ENCODE measurements at places on chromosomes 7 and 10.

DNA sequence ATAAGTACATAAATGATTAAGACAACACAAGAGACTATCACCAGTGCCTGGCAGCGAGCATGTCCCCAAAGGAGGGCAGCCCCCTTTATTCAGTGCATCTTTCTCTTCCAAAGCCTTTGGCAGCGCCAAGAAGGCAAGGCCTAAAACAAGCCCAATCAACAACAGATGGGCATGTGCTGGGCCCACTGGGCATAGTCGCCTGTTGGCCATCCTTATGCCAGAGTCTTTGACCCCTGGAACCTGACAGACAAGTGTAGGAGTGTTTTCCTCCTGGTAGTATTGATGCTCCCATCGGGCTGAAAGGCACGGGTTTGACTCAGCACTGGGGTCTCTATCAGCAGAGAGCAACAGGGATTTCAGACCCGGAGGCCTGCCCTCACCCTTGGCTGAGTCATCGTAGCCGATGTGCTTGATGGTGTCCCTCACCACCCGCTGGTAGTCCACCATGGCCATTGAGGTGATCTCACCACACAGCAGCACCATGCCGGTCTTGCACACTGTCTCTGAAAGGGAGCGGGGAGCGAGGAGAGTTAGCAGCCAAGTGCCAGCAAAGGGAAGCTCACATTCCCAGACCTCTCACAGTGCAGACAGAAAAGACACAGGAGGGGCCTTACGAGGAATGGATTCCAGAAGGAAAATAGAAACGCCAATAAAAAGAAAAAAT is 5.8 kb downstream of the MAT1A start:
- DNase-seq, result no peak

DNA sequence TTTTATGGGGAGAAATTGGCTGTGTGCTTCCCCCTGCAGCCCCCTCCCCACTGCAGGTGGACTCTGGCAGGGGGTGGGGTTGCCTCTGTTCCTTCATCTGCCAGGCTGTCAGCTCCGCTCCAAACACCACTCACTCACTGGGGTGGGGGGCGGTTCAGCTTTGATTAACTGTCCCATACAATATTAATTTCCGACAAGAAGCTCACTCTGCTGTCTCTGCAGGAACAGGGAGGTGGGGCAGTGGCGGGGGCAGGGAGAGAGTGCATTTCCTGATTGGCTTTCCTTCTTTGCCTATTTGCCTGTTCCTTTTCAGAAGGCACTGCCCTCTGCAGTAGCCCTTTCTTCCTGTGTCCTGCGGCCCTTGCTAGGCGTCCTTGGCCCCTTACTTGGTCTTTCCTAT is 500.8 kb downstream of the PLXNA4 start:
- DNase-seq, result peak; percentile 18

- no peak for DNase-seq
Observed at GRCh38 chr10:95354110-95354509, 63.3 kb upstream of the PDLIM1 start.

GRCh38 chr7:75921479-75921878 is 6.5 kb downstream of the POR start:
- peak; percentile 16 for DNase-seq

DNA sequence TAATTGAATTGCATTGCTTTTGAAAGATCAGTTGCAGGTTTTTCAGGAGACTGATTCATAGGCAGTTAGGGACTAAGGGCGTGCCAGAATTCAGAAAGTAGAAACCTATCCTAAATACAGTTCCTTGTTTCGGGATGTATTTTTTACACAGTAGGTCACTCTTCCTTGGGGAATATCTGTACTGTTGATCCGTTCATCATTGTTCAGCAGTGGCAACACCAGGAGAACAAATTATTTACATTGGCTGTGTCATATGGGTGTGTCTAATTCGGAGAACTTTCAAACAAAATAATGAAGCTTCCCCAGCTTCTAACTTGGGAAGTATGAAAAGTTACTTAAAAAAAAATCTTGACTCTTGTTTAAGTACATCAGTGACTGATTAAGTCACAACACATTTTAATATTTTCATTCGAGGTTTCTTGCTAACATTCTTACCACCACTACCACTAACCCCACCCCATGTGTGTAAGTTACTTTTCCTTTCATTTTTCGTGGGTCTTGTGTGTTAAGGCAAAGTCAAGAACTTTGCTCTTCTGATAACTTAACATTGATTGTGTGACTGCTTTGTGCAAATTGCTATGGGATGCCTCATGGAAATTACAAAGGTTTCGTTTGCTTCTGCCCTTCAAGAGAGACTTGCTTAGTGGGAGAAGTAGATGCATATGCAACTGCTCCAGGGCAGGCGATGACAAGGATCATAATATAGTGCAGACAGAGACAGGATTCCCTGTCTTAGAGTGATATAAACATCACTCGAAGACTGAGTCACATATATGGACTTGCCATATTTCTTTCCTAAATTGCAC is 43.8 kb upstream of the RPA3 start:
- no peak for DNase-seq

- no peak for DNase-seq
Observed at GRCh38 chr7:116161728-116162127, 48.6 kb upstream of the TES start.

DNA sequence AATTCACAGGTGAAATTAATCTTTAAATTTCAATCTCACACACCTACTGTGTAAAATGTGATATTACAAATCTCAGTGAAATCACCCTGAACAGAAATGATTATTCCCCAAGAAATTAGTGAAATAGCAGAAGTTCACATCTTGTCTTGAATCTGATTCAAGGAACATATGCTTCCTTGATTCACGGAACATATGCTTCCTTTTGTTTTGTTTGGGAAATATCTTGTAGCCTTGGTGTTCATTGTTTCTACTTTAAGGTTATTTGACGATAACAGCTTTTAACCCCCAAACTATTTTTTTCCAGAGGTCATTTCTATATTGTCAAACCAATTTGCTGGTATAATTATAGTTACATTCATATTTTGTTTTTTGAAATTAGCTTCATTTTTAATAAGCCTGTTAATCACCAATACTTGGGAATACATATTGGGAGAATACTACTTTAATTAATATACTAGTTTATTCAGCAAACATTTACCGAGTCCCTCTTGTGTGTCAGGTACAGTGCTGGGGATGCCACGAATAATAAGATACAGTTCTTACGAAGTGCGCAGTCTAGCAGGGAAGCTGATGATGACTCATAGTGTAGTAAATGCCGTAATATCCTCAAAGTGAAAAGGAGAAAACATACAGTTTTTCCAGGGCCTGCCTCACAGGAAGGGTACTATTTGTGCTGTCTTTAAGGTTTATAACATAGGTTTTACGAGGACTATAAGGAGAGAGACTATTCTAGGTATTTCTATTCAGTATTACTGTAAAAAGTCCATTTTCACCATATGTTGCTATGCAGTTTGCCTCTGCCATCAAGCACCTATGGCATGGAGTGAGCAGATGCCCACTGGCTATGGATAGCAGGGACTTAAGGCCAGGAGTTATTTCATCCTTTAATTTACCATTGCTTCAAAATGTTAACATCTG is 32.5 kb downstream of the PRKAR2B start:
- DNase-seq, result no peak

DNA sequence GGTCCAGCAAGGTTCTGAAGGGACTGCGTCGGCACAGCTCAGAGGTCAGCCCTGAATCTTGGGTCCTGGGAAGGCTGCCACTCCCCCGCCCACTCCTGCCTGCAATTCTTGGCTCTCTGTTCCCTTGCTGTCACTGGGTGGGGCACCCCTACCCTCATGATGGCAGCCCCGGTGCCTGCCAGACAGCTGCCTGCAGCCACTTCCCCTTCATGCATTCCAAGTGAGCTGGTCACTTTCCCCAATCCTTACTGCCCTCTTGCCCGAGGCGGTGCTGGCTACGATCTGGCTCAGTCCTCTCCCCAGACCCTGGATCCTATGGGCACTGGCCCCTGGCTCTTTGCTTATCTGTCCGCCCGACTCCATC is 14.2 kb downstream of the MYL10 start:
- no peak for DNase-seq

DNA sequence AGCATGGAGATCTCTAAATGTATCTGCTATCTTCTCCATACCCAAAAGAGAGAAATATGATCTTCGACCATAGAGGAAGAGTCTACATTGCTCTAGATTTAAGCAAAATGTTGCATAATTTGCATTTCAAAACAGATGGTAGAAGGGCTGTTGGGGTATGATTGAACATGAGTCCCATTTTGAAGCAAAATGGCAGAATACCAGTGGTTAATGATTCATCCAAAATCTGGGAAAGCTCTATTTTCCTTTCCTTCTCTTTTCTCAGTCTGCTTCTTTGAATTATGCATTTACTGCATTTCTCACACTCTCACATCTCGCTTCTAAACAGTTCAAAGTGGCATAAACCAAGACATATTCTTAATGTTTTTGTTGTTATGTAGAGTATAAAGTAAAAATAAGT is 178.5 kb downstream of the MACC1 start:
- DNase-seq, result no peak

DNA sequence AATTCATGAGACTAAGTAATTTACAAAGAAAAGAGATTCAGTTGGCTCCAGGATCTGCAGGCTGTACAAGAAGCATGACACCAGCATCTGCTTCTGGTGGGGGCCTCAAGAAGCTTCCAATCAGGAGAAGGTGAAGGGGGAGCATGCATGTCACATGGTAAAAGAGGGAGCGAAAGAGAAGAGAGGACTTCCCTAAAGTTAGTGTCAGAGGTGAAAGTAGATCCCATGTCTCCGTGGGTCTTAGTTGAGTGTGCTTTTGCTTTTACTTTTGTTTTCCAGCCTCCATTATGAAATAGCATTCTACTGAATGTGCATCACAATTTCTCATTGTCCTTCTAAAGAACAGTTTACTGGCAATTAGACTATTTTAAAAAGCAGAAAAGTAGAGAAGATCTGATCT is 213.6 kb upstream of the FZD1 start:
- no peak for DNase-seq

- DNase-seq, result no peak
Observed at GRCh38 chr10:62133618-62134017, 135.0 kb downstream of the RTKN2 start.

DNA sequence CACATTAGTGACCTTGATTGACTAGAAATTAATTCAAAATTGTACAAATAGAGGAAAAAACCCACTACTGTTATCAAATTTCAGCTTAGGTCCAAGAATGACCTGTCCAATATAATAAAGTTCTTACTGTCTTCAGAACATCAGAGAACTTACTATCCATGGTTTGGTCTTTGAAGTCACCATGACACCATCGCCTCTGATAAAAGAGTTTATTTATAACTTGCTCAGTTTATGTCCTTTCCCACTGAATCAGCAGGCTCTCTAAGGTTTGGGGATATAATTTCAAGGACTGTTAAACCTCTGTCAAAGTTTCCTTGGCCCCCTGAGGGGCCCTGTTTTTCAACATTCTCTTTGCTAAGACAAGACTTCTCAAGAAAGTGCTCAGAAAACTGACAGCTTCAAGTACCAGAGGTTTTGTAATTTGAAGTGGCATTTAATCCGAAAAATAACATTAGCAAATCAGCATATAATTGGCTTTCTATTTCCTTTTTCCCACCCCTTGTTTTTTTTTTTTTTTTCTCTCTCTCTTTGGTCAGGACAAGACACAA is 191.7 kb upstream of the FERD3L start:
- DNase-seq, result no peak

DNA sequence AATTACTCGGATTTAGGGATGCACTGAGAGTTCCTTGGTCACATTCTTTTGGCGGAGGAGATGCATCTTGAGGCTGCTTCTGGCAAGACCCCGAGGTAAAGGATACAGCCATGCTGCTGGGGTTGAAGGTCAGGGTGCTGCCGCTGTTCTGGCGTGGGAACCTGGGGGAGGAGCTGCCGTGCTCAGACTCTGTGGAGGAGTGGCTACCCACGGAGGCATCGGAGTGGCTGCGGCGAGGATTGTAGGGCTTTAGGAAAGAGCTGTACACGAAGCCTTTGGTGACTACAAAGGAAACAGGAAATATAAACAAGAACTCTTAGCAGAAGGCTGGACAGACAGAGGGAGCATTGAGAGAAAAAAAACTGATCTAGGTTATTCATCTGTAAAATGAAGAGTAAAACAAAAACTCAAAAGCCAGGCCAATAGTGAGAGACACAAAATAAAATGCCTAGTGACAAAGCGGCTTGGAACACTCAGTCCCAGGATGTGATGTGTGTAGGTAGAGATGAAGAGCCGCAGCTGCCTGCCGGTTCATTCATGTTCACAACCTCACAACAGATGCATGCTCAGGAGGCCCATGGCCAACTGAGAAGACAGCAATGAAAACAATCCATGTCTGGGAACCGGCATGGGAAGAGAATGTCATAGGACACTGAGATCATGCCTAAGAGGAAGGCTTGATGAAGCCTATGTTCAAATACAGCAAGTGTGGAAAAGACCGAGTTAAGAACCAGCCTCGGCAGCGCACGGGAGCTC is 97.8 kb downstream of the ABCC2 start:
- peak; percentile 13 for DNase-seq

- DNase-seq, result no peak
Observed at GRCh38 chr10:3931224-3931623, 146.2 kb upstream of the KLF6 start.

DNA sequence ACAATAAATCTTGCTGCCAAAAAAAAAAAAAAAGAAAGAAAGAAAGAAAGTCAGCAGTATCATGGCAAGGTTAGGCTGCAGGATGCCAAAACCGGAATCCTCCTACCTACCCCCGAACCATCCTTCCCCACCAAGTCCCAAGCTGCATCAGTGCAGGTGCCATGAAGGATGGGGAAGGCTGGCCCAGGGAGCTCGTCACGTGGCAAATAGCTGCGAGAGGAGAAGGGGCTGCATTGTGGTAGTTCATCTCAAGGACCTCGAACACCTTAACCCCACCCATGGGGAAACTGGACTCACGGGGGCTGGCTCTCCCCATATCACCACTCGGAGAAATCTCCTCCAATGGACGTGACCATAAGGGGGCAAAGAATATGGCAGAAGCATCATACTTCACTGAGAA is 86.2 kb downstream of the TACC2 start:
- no peak for DNase-seq

DNA sequence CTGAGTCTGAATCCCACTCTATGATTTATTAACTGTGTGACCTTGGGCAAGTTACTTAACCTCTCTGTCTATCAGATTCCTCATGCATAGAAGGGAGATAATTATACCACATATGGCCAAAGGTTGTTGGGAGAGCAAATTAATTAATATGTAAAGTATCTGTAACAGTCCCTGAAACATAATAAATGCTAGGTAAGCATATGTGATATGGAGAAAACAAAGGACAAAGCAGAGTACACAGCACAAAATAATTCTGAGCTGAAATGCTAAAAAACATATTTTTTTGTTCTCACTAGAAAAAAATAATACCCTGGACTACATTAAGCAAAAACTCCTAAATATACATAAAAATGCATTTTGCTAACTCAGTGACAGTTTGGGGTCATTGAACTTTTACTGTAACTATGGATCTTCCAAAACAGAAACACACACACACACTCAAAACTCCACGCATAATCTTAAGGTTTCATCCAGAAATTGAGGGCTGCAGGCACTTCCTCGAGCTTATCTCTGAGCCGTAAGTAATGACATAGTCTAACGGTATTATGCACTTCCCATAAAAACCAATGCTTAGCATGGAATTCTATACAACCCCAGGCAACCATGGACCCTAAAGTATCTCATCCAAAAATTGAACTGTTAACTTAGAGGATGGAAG is 201.7 kb upstream of the PTN start:
- no peak for DNase-seq

GRCh38 chr10:120746001-120746777 is 105.0 kb upstream of the WDR11 start:
- no peak for DNase-seq

GRCh38 chr7:132475669-132476116 is 100.6 kb downstream of the PLXNA4 start:
- DNase-seq, result no peak

Measured in nephron progenitor cell (in vitro differentiated cells).